Activated T-cell treated with anti-CD3 and anti-CD28 coated beads for 1 hour (primary cell): ENCODE measurements at places on chromosomes 2 and 18.

DNA sequence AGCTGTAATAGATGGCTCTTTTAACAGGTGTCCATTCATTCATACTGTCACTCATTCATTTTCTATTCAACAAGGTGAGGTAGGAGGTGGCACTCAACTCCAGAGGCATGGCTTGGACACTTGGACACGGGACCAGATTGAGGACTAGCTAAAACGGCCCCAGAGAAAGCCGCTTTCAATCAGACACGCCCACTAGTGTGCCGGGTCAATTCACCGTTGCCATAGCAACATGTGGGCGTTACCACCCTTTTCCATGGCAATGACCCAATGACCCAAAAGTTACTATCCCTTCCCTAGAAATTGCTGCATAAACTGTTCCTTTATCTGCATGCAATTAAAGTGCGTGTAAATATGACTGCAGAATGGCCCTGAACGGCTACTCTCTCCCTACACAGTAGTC is 49.2 kb upstream of the LGALSL start:
- DNase-seq, result no peak

GRCh38 chr2:219436491-219436890 is 1.8 kb downstream of the SPEG start:
- no peak for DNase-seq

DNA sequence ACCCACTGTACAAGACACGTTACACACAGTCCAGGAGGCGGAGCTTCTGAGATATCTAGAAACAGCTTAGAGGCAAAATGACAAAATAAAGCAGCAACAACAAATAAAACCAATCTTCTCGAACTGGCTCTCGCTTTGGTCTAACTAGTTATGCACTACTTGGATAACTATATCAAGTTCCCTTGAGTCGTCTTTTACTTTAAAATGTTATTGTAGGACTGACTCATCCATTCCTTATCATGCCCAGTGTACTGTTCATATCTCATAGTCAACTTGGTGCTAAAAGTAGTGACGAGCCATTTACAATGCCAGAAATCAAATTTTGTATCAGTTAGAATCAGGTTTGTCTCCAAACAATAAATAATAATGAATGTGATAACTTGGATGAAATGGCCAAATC is 102.5 kb upstream of the SLC35G4 start:
- DNase-seq, result no peak

DNA sequence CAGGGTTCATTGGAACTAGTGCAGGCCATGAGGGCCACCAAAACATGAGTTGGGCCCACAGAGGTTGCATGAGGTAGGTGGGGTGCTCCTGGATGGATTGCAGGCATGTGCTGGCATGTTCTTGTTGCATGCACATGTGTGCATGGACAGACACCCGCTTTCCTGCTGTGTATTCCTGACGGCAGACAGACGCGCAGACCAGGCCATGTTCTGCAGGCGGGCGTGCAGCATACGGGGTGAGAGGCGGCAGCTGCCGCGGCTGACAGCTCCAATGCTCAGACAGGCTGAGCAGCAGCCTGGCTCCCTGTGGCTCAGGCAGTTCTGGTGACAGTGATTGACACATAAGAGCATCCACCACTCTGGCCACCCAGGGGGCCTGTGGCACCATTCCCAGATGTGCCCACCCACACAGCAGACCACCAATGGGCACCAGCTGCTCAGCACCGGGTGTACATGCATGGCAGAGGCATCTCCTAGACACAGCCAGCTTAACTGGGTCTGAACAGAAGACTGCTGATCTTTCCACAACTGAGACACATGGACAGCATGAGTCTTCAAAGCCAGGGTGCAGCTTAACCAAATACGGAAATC is 21.2 kb downstream of the HS1BP3 start:
- no peak for DNase-seq

GRCh38 chr18:58321986-58322385 is 278.0 kb downstream of the NEDD4L start:
- peak; percentile 14 for DNase-seq

GRCh38 chr2:162113776-162114168 is 38.3 kb downstream of the GCG start:
- DNase-seq, result no peak

DNA sequence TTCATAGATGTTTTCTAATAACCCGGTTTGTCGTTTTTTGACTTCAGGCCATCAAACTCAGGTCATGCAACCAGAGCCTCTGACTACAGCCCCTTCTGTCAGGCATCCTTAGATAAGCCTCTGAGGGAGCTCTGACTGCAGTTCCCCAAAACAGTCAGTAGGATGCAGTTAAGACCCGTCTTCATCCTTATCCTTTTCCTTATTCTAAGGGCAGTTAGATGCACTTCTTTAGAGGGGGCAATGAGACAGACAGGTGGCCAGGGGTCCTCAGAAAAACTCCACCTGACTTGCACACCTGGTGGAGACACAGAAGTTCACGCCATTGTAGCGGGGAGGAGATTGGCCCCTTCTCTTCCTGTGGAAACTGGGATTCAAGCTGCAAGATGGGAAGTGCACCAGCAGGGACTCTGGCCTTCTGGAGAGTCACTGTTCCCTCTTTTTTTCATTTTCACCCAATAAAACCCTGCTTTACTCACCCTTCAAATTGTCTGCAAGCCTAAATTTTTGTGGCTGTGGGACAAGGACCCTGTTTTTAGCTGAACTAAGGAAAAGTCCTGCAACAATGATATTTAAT is 104.8 kb upstream of the TFPI start:
- no peak for DNase-seq

DNA sequence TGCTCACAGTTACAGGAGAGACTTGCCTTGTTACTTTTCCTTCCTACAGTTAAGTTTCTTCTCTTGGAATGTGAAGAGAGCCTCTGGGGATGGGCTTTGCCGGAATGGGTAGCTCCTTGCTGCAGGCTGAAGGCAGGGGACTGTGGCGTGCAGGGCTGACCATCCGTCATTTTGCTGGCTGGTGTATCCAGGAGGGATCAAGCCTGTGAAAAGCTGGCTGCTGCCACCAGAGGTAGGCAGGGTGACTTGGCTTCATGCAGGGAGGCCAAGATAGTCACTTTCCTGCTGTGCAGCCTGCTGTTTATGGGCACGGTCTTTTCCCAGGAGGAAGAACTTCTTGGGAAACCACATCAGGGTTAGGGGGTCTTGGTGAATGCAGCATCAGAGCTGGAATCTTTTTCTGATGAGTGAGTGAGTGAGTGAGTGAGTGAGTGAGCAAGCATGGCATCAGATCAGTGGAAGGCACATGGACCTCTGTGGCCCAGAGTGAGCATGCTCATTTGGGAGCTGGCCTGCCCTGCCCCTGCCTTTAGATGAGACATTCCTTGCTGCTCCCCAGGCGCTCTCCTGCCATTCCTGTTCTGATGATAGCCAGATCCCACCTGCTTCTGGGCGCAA is 33.0 kb downstream of the FHOD3 start:
- no peak for DNase-seq

DNA sequence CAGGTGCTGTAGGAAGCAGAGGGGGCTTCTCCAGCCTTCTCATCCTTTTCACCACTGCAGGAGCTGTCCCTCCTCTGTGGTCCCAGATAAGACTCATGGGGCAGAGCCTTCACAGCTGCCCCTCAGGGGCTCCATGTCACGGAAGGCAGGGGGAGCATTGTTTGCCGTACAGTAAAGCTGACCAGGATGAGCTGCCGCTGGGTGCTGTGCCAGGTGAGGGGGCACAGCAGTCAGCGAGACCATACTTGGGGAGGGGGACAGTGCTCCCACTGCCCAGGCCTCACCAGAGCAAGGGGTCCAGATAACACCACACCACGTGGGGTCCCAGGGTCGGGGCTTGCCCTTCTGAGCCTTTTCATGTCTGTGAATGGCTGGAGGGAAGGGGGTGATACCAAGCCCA is 46.3 kb downstream of the PLEKHB2 start:
- no peak for DNase-seq

DNA sequence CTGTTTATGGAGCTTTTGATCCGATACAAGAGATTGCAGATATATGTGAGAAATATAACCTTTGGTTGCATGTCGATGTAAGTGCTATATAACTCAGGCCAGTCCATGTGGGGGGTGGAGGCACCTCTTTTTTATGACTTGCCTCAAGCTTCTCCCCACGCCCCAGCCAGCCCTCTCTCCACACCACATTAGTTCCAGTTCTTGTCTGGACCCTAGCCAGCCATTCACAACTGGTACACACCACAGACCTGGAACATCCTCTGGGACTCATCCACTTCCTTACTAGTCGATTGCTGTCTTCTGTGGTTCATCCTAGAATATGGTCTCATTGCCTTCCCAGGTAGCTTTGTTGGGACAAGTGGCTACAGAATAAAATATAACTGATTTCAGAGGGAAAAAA is 31.0 kb downstream of the GAD1 start:
- no peak for DNase-seq

GRCh38 chr2:188494906-188495305 is 203.2 kb downstream of the GULP1 start:
- DNase-seq, result no peak

GRCh38 chr2:158197940-158198339 is 96.3 kb downstream of the UPP2 start:
- DNase-seq, result no peak

- no peak for DNase-seq
Observed at GRCh38 chr2:36561237-36561944, 36.6 kb downstream of the FEZ2 start.

DNA sequence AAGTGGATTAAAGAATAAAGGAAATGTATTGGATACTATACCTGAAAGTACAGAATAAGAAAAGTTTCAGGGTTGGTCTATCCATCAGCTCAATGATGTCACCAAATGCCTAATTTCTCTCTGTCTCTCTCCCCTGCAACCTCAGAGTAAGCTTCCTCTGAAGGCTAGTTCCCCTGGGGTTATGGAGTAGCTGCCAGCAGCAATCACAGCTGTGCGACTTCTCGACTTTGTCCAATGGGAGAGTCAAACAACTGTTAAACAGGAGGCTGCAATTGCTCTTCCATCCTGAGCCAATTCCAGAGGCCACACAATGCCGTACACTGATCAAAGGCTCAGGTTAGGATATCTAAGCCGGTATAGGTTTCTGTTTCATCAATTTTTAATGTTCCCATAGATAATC is 95.3 kb upstream of the FANCL start:
- DNase-seq, result no peak

DNA sequence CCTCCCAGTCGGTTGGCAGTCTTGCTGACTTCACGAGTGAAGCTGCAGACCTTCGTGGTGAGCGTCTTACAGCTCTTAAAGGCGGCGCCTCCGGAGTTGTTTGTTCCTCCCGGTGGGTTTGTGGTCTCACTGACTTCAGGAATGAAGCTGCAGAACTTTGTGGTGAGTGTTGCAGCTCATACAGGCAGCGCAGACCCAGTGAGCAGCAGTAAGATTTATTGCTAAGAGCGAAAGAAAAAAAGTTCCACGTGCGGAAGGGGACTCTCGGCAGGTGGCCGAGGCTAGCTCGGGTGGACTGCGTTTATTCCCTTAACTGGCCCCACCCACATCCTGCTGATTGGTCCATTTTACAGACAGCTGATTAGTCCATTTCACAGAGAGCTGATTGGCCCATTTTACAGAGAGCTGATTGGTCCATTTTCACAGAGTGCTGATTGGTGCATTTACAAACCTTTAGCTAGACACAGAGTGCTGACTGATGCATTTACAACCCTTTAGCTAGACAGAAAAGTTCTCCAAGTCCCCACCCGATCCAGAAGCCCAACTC is 240.3 kb downstream of the LRATD1 start:
- DNase-seq, result no peak

DNA sequence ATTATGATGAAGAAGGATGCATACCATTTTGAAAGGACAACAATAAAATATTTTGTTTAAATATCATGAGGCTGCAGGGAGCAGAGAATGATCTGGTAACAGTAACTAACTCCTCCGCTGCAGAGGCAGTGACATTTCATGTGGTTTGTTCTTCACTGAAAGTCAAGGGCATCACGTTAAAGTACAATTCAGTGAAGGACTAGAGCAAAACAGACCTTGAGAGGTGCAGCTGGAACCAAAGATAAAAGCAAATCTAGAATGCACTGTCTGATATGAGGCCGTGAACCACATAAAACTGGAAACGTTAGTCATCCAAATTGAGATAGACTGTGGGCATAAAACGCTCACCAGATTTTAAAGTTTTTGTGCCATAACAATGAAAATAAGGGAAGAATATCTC is 522.9 kb upstream of the TNP1 start:
- no peak for DNase-seq

DNA sequence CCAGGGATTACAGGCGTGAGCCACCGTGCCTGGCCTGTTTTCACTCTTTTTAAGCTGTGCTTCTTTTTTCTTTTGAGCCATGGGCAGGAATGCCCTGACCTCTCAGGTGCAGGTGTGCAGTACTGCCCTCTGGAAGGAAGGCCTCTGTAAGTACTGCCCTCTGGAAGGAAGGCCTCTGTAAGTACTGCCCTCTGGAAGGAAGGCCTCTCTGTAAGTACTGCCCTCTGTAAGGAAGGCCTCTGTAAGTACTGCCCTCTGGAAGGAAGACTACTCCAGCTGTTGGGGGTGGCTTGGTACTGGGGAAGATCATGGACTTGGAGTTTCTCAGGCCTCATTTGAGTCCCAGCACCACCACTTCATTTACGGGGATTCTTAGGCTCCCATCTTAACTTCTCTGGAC is 248.5 kb upstream of the ID2 start:
- DNase-seq, result no peak

- no peak for DNase-seq
Observed at GRCh38 chr2:121125350-121125749, 159.7 kb downstream of the TFCP2L1 start.

- DNase-seq, result no peak
Observed at GRCh38 chr2:29449499-29449898, 334.3 kb downstream of the CLIP4 start.

- DNase-seq, result no peak
Observed at GRCh38 chr2:203786549-203787351, 80.3 kb downstream of the CD28 start.

GRCh38 chr2:129716781-129717559 is 262.5 kb upstream of the RAB6C start:
- no peak for DNase-seq

GRCh38 chr2:119155633-119156032 is 2.9 kb downstream of the C1QL2 start:
- no peak for DNase-seq

- no peak for DNase-seq
Observed at GRCh38 chr2:237257471-237257951, 156.5 kb downstream of the COL6A3 start.

DNA sequence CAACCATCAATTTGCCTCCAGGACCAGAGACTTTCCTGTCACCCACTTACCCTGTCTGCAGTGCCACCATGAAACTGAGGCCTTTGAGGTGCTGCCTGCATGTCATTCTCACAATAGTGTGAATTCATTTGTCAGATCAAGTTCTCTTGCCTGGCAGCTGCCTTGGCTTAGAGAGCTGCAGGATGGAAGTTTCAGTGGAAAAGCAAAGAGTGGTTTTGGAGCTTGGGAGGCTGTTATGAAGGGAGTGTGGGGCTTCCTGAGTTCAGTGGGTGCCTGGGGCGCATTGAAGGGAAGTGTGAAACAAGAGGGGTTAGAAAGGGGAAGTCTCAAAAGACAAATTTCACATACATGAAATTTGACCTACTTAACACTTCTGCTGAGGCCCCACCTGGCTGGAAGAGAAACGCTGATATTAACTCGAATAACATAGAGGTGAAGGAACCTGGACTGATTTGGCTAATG is 7.9 kb upstream of the LBH start:
- no peak for DNase-seq
